ENCODE measurements at places on chromosomes 2 and 18. TPM values are rescaled to one million over a fixed set of nuclear protein-coding genes. Genes with fewer than 3 reads are reported as not detected.

DNA sequence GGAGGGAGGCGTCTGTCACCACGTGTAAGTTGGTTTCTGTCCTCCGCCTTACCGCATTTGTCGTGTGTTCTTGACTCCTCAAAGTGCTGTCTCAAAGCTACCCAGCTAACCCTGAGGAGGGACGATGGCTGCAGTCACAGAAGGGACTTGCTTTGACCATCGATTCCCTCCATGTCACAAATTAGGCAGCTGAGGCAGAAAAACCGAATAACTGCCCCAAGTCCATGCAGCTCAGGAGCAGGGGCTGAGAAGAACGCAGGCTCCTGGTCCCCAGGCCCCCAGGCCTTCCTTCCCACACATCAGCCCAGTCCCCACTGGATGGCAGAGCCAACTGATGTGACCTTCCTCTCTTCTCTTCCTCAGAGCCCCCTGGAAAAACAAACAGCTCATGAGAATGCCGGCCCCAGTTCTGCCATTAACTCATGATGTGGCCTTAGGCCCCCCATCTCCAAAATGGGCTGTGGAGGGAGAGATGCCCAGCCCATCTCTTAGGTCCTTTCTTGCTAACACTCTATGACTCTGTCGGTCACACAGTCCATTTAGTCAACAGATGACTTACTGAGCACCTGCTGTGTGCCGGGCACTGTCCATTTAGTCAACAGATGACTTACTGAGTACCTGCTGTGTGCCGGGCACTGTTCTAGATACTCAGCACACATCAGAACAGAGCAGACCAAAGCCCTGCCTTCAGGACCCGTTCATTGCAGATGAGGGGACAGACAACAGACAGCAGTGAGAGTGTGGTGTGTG lies 19.6 kb downstream of the MTERF4 start:
- no peak for DNase-seq

- no peak for DNase-seq
These were observed 55.2 kb upstream of the BCL11A start for GRCh38 chr2:60608679-60609078.

DNA sequence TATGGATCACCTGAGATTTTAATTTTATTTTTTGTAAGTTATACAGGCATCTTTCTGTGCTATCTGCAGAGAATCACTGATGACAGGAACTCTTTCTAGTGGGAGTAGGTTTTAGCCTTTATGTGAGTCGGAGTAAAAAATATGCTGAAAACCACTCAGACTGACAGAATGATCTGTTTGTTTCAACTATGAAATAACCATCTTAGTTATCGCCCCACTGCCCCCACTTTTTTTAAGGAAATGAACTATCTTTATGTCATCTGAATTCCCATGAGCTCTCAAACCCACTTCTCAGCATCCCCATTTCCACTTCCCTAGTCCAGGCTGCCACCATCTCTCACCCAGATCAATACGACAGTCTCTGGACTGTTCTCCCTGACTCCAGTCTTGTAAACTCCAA lies 38.9 kb downstream of the MRPL33 start:
- no peak for DNase-seq

- DNase-seq, result no peak
These were observed 48.2 kb downstream of the PIGN start for GRCh38 chr18:62138461-62139235.

DNA sequence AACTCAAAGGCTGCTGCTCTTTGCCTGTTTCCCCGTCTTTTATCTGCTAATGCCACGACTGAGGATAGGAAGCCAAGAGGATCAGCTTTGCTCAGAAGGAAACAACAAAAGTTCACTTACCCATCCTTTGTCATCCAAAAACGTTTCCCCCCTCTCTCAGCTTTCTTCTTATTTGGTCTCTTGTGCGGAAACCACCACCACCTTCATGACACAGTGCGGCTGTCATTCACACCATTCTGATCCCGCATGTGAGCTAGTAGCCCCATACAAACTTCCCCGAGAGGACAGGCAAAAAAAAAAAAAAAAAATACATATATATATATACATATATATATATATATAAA lies 656 bp downstream of the LRRTM4 start:
- no peak for DNase-seq

DNA sequence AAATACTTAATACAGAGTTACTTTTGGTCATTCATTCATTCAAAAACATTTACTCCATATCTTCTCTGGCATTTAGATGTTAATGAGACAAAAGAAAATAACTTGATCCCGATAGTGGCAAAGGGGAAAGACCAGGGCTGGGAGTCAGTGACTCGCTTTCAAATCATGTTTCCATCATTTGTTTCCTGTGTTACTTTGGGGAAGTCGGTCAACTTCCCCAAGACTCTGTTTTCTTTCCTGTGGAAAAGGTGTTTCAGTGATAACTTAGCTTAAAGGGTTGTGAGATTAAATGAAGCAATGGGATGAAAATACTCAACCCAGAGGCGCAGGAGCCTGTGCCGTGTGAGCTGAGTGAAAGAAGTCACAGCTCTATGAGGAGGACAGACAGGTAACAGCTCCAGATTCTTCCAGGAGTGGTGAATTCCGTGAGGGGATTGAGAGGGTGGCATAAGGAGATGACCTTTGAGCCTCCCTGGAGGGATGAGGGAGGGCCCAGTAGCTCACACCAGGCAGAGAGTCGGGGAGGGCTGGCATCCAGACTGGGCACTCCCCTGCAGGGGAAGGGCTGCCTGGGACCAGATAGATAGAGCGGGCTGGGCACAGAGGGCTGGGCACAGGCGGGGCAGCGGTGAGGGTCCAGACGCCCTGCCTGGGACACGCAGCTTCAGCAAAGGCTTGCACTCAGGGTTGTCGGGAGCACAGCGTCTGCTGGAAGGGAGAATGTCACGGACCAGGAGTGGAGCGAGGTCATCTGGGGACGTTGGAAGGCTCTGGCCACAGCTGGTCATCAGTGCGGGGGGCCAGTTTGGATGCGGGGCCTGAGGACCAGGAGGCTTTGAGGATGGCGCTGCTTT lies 70.1 kb downstream of the TSHZ1 start:
- DNase-seq, result no peak

Gene BOLL
- not detected for polyA plus RNA-seq

Gene GAL3ST2
- not detected for polyA plus RNA-seq

Gene POMC
- 10.9 TPM for polyA plus RNA-seq

Gene CXCR2
- 0.85 TPM for polyA plus RNA-seq

All from CD8-positive, alpha-beta memory T cell (primary cell).